ENCODE measurements at places on chromosomes 3 and 15.

DNA sequence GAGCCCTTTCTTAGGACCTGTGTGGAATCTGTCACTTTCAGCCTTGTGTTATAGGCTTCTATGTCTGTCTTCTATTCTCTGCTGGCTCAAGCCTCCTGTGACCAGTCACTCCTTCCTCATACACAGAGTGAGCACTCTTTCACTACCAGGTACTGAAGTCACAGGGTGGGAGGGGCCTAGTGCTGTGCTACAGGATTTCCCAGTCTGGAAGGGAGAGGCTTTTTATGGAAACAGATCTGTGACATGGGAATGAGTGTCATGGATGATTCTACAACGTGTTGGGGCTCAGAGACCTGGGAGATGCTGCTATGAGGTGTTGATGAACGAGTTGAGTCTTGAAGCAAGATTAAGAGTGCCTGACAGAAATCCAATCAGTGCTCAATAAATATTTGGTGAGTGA, 100.5 kb downstream of the PDCD6IP start:
- DNase-seq: no peak

DNA sequence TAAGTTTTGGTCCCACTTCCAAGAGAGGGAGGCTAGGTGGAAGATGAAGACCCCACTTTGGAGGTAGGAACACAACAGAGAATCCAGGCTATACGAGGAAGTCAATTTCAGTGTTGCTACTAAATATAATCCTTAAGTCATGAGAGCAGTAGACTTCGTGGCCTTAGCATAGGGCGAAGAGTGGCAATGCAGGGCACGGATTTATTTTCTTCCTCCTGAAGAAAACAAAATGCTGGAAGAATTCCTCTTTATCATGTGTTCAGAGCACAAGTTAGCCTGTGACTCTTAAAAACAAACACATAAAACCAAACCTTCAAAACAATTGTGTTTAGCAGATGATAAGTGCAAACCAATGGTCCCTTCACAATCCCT, 19.4 kb downstream of the BCL2L10 start:
- DNase-seq: no peak

DNA sequence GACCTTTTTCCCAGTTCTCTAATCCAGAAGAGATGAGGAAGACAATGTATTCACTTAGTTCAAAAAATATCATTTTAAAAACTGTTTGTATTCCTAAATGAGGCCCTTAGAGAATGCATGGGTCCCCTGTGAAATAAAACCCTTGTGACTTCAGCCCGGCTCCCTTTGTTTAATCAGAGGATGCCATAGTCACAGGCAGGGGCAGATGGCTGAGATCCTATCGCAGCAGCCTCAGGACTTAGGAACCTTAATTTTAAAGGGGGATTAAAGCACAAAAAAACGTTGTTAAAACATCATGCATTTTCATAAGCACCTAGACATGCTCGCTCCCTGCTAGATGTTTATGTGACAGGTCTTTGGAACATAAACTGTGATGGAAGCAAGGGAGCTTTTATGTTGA, 176.6 kb downstream of the IL20RB start:
- no peak for DNase-seq

GRCh38 chr3:41711651-41712050, 250.3 kb downstream of the ULK4 start:
- DNase-seq: no peak

DNA sequence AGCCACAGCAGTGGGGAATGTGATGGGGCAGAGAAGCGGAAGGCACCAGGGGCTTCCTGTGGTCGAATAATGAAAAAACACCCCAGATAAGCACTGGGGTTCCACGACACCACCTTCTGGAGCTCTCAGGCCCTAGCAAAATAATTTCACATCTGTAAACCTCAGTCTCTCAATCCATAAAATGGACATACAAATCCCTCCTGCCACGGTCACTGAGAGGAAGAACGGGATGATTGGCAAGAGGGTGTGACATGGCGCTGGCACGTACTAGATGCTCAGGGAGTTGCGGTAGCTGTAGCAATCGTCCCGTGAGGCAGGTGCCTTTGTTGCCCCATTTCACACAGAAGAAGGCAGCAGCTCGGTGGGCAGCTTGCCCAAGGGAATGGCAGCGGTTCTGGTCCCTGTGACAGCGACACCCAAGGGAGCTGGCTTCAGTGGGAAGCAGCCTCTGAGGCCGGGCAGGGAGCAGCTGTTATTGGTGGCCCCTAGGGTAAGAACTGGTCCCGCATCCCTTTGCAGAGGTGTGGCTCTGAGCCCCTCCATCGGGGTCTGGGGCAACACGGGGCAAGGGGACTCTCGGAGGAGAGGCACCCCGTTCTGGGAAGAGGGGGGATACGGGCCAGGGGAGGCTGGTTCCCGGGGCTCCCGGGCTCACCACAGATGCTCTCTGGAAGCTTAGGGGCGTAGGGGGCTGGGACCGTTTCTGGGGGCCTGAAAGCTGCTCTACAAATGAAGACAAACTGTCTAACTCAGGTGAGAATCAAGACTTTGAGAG, 114.0 kb upstream of the ALDH1A3 start:
- no peak for DNase-seq

- no peak for DNase-seq
These were observed 73.2 kb upstream of the SLC4A7 start for GRCh38 chr3:27557411-27557810.

GRCh38 chr15:41408234-41408641, 5.9 kb upstream of the NDUFAF1 start:
- DNase-seq: no peak

DNA sequence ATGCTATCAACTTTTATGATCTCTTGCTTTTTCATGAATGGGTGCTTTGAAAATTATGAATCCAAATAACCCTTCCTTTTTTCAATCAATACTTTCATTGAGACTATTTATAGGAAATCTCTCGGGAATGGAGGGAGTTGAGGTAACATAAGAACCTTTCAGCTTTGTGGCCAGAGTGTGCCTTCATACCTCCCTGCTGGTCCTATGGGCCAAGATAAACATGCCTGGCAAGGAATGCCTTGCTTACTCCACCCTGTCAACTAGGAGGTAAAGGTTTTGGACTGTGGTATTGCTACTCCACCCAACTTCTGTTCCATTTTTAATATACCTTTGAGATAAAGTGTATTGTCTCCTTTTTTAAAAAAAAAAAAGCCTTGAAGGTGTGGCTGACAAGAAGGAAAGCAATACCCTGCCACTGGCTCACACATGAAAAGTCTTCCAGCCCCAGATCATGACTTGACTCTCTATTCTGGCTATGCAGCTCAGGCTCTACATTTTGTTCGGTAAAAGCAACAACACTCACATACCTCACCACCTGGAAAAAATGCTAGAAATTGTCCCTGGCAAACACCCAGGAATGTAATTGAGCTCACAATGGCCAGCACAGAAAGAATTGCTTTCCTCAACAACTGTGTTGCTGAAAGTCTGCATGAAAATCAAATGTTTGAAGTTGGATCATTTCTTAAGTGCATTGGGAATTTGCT, 35.8 kb downstream of the COL8A1 start:
- no peak for DNase-seq

DNA sequence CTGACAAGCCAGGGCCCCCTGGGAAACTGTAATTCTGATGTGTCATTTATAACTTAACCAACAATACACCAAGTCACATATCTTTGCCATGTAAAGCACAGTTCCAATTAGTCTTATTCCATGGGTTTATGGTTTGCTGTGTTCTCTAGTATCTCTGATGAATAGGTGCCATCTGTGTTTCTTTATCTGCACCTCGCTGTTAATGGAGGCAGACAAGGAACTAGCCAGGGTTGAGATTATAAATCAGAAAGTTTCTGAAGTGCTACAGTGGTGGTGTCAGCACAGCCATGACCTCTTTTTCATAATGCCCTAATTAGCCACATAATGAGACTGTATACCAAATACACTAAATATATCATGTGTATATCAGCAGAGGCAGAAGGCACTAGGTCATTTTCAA, 866.4 kb downstream of the PLOD2 start:
- DNase-seq: no peak

DNA sequence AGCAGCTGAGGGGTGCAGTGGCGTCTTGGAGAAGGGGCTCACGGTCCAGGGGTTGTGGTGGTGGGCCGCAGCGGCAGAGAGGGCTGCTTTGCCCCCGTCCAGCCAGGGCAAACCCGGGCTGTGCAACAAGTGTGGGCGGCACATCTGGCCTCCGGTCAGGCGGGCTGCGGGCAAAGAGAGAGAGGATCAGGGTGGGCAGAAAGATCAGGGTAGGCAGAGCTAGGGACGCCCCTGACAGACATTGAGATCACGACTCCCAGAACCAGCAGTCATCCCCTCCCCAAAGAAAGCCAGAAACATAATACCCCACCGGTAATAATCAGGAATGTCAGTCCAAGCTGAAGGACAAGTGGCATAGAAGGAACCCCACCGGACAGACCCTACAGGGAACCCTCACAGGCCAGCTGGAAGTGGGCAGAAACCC, 6.8 kb downstream of the GATA2 start:
- no peak for DNase-seq

- no peak for DNase-seq
These were observed 875.1 kb upstream of the EPHA6 start for GRCh38 chr3:95939235-95939809.

GRCh38 chr3:151581035-151581434, 120.2 kb upstream of the IGSF10 start:
- DNase-seq: no peak

DNA sequence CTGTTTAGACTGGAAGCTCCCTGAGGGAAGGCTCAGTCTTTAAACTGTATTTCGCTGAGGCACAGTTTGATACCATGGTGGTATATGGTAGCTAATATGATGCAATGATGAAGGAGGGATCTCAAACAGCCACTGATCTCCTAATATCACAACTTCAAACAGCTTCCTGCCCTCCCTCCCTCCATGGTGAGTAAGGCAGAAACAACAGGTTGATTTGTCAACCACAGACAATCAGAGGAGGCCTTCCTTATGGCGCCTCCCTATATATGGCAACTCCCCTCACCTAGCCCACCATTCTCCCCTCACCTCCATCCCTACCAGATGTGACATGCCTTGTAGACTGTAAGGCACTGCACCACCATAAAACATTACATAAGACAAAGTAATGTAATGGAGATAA, 316.5 kb upstream of the ICE2 start:
- DNase-seq: no peak

DNA sequence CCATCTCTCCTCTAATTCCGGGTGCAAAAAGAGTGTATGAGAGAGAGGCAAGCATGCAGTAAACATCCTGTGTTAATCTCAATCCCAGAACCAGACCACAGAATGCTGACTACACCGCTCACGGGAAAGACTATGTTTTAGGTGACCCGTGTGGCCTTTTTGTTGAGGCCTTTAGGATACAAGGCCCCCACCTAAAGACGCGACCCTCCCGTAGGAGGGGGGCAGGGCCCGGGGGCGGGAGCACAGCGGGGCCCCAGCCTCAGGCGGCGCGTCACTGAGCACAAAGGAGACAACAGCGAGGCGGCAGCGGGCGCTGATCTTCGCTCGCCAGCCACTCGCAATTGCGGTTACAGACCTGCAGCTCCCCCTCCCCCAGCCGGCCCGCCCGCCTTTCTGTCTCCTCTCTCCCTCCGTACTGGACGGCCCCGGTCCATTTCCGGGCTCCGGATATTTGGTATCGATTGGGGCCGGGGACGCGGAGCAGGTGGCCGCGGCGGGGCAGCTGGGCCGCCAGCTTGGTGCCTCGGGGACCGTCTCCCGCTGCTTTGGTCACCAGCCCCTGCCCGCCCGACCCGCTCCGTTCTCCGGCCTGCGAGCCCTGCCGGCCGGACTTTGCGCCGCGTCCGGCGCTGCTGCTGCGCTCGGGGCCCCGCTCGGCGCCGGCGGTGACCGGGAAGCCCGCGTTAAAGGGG, at the start of gene CCDC50:
Gene CCDC50, plus strand, starts transcription at position 433 of the 692 bp plus-strand sequence. CDS start 281 bp downstream, outside the sequence.
- DNase-seq: no peak

- DNase-seq: peak; percentile 81
These were observed at the start of gene PLAAT1 for GRCh38 chr3:193240850-193241706. TSS of gene PLAAT1 (plus strand) at chr3:193241222. CDS start at chr3:193255651, 14,429 bp downstream.

DNA sequence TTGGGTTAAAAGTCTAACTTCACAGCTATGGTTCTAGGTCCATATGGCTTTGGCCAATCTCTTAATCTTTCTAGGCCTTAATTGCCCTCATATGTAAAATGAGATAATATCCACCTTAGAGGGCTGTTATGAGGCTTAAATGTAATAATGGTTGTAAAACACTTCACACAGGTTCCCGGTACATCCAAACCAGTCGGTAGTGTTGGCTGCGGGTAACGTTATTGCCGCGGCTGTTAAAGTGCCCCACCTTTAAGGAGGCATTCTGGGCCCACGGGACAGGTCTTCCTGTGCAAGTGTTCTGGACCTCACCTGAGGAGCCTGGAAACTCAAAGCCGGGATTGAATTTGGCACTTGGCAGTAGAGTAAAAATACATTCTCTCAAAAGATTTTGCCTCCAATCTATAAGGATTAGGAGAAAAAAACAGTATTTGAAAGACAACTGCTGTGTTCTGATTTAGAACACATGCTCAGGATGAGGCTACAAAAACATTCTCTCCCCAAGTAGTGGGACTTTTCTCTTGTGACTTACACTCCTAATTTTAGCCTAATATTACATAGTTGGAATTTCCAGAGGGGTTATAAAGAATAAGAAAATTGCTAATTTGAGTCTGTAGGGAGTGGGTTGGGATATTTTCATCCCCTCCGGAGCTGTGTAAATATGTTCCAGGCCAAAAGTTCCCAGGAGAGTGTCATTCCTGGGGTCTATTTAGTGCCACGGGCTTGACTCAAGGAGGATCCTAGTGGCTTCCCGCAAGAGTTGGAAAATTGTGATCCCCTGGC, 44.9 kb upstream of the TSEN2 start:
- no peak for DNase-seq

GRCh38 chr3:177823701-177824189, 626.5 kb upstream of the TBL1XR1 start:
- no peak for DNase-seq

GRCh38 chr15:59298225-59298853, 74.3 kb downstream of the MYO1E start:
- no peak for DNase-seq

DNA sequence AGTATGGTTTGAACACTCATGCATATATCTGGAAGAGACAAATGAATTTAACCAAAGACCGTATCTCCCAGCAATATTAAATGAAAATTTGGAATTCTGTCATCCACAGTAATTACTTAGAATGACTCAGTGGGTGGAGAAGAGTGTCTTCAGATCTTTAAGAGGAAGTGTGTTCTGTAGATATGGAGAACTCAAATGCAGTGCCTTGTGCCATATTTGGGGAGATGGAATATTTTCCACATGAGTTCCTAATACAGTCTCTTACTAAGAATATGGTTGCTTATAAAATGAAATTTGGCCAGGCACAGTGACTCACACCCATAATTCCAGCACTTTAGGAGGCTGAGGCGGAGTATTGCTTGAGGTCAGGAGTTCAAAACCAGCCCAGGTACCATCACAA, 40.5 kb downstream of the ANO10 start:
- DNase-seq: no peak
